ENCODE measurements at places on chromosomes 12 and 14. TPM values are rescaled to one million over a fixed set of nuclear protein-coding genes. Genes with fewer than 3 reads are reported as not detected.

- no peak overlapping the region for H3K27ac ChIP-seq
- no peaks in the 10 kb centered on the region for H3K36me3 ChIP-seq
- H3K4me1 ChIP-seq: no peaks in the 10 kb centered on the region
- H3K27me3 ChIP-seq: no peaks in the 10 kb centered on the region
- DNase-seq: no peak
- no peak overlapping the region for H3K4me3 ChIP-seq
These were observed 79.4 kb upstream of the DCN start for GRCh38 chr12:91261820-91262676.

DNA sequence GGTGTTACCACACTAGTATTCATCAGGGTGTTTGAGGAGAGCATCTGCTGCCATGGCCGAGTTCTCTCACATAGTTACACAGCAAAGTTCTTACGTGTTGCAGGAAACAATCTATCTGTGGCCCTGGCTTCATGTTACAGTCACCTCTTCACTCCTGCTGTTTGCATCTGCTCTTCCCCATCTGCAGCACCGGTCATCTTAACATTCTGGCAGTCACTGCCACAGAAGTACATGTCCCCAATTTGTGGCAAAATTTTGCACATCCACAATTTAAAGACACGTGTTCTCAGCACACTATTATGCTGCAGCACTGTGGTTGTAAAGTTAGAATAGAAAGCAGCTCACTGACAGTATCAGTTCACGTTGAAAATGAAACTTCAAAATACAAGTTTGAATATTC lies 23.2 kb downstream of the MAPK1IP1L start:
- H3K4me1 ChIP-seq: no peaks in the 10 kb centered on the region
- H3K27me3 ChIP-seq: no peaks in the 10 kb centered on the region
- H3K36me3 ChIP-seq: no peaks in the 10 kb centered on the region
- H3K27ac ChIP-seq: no peak overlapping the region

The CCDC38 gene
- not detected for total RNA-seq

The DCN gene
- total RNA-seq: 1.9 TPM

The TSPAN11 gene
- total RNA-seq: not detected
